Gastrocnemius medialis (tissue), 4 donors: ENCODE measurements at places on chromosomes 4 and X. TPM values are rescaled to one million over a fixed set of nuclear protein-coding genes. Genes with fewer than 3 reads are reported as not detected.

DNA sequence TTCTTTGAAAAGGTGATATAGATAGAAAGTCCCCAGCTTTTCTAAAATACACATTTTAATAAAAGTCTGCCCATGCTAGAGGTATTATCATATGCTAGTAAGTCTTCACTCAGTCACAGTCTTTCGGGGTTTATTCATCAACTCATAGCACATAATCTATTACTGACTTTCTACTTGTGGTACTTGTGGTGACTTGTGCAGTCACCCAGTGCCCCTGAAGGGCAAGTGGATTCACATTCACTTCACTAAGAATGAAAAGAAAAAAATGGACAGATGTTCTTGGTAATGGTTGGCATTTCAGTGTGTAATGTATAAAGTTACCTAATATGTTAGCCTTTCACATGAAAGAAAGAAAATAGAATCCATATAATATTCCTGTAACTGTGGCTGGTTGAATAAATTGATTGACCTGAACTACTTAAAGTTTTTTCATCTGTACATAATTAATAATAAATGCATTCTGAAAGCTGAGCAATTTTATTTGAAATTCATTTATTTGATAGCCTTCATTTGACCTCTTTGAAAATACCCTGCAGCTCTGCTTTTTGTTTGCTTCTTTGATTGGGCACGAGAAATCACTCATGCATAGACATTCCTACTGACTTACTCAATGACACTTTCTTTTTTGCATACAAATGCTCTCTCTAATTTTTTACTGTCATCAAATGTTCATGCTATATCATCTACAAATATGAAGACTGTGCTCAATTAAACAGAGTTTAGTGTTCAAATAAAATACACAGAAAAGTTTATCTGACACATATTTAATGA is 39.5 kb upstream of the ZNF330 start:
- no peak overlapping the region for H3K27ac ChIP-seq
- H3K36me3 ChIP-seq, result no peaks in the 10 kb centered on the region
- no peaks in the 10 kb centered on the region for H3K4me1 ChIP-seq

- no peaks in the 10 kb centered on the region for H3K27me3 ChIP-seq
- DNase-seq, result no peak
- no peak overlapping the region for H3K27ac ChIP-seq
Measured at GRCh38 chr4:57303012-57303751, 193.0 kb upstream of the IGFBP7 start.

DNA sequence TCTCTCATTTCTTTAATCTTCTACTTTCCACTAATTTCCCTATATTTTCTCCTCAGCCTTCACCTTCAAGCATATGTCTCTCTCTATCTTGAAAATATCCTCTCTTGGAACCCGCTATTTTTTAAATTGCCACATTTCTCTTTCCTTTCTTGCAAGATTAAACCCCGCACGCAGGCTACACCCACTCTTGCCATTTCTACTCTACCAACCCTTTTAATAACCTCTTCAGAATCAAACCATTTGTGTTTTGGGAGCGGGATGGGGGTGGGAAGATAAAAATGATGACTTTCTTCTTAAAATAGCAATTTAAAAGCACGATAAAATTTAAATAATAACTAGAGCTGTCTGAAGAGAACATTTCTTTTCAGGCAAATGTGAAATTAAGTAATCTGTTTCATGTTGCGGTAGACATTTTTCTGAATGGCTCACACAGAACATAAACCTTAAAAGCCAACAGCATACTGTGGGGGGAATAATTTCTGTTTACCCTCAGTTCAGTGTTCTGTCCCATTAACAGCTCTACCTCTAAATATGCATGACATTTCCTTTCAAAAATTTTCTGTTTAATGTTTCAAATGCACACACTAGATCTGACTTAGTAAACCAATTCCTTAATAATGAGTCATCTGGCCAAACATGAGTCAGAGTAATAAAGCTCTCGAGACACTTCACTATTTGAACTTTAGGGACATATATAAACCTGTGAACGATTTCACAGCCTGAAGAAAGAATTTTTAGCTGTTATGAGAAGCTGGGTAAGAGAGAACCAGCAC is 20.5 kb downstream of the ARSJ start:
- no peak for DNase-seq
- H3K27ac ChIP-seq, result no peak overlapping the region
- H3K4me3 ChIP-seq, result no peak overlapping the region
- H3K36me3 ChIP-seq, result no peaks in the 10 kb centered on the region

DNA sequence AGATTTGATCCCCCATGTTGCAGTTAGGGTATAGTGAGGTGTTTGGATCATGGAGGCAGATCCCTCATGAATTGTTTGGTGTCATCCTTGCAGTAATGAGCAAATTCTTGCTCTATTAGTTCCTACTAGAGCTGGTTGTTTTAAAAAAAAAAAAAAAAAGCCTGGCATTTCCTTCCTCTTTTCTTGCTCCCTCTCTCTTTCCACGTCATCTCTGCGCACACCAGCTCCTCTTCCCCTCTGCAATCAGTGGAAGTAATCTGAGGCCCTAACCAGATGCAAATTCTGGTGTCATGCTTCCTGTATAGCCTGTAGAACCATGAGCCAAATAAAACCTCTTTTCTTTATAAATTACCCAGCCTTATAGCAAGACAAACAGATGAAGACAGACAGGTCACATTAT is 24.5 kb downstream of the WDR17 start:
- H3K27me3 ChIP-seq, result no peaks in the 10 kb centered on the region
- DNase-seq, result peak; percentile 12
- H3K4me1 ChIP-seq, result no peaks in the 10 kb centered on the region
- no peak overlapping the region for H3K27ac ChIP-seq
- H3K36me3 ChIP-seq, result no peaks in the 10 kb centered on the region
- H3K4me3 ChIP-seq, result no peak overlapping the region

- no peaks in the 10 kb centered on the region for H3K27me3 ChIP-seq
- H3K4me1 ChIP-seq, result no peaks in the 10 kb centered on the region
- no peaks in the 10 kb centered on the region for H3K36me3 ChIP-seq
- H3K27ac ChIP-seq, result no peak overlapping the region
Measured at GRCh38 chr4:146327859-146328650, 113.7 kb downstream of the REELD1 start.

- no peak for DNase-seq
- H3K4me1 ChIP-seq, result peaks cover 15% of the 10 kb centered on the region
- no peak overlapping the region for H3K27ac ChIP-seq
- no peaks in the 10 kb centered on the region for H3K36me3 ChIP-seq
Measured at GRCh38 chr4:184328022-184328736, 110.5 kb upstream of the ENPP6 start.

DNA sequence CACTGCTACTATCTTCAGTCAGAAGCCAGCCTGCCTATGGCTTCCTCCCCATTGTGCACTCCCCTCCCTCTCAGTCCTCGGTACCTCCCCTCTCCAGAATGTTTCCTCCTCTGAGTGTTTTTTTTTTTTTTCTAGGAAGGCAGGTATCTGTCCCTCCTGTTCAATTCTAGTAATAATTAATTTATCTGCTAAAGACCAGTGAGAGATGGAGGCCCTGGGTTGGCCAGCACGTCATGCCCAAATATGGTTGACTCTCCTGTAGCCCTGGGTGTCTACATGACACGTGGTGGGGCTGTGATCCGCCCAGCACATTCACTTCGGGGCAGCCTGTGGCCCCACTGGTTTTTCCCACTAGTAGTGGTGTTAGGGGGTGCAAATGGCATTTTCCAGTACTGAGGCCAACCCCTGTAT is 1.8 kb downstream of the FLNA start:
- peaks cover 9% of the 10 kb centered on the region for H3K4me1 ChIP-seq
- no peaks in the 10 kb centered on the region for H3K36me3 ChIP-seq
- H3K4me3 ChIP-seq, result peak overlapping the region; percentile 66

GRCh38 chrX:13125188-13125587 is 80.8 kb upstream of the FAM9C start:
- H3K4me1 ChIP-seq, result no peaks in the 10 kb centered on the region
- no peaks in the 10 kb centered on the region for H3K36me3 ChIP-seq
- no peak overlapping the region for H3K27ac ChIP-seq
- no peaks in the 10 kb centered on the region for H3K27me3 ChIP-seq
- H3K4me3 ChIP-seq, result no peak overlapping the region

GRCh38 chr4:21529214-21529613 is 419.4 kb downstream of the KCNIP4 start:
- DNase-seq, result no peak
- no peak overlapping the region for H3K27ac ChIP-seq
- H3K4me3 ChIP-seq, result no peak overlapping the region

GRCh38 chr4:80182237-80182866 is 15.0 kb upstream of the PRDM8 start:
- DNase-seq, result no peak
- no peak overlapping the region for H3K27ac ChIP-seq
- peaks cover 17% of the 10 kb centered on the region for H3K4me1 ChIP-seq
- peaks cover 44% of the 10 kb centered on the region for H3K27me3 ChIP-seq

DNA sequence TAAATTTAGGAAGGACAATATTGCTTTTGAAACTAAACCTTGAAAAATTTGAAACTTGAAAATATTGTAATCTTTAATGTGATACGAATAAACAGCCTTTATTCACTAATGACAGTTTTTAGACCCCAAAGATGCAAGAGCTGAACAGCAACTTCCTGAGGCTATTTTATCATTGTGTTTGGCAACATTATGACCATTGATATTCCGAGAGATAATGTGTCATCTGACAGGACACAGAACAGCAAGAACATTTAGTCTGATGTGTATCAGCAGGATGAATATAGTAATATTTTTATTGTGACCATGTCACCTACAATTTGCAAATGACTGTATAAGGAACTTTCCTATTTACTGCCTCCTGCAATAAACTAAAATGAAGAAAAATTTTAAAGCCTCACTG is 316.0 kb downstream of the ADAM29 start:
- no peaks in the 10 kb centered on the region for H3K36me3 ChIP-seq
- no peaks in the 10 kb centered on the region for H3K4me1 ChIP-seq
- no peaks in the 10 kb centered on the region for H3K27me3 ChIP-seq
- no peak for DNase-seq

- H3K27ac ChIP-seq, result no peak overlapping the region
- no peaks in the 10 kb centered on the region for H3K27me3 ChIP-seq
- no peak for DNase-seq
- H3K4me1 ChIP-seq, result no peaks in the 10 kb centered on the region
- no peaks in the 10 kb centered on the region for H3K36me3 ChIP-seq
- no peak overlapping the region for H3K4me3 ChIP-seq
Measured at GRCh38 chrX:149248073-149248625, 257.0 kb downstream of the IDS start.

DNA sequence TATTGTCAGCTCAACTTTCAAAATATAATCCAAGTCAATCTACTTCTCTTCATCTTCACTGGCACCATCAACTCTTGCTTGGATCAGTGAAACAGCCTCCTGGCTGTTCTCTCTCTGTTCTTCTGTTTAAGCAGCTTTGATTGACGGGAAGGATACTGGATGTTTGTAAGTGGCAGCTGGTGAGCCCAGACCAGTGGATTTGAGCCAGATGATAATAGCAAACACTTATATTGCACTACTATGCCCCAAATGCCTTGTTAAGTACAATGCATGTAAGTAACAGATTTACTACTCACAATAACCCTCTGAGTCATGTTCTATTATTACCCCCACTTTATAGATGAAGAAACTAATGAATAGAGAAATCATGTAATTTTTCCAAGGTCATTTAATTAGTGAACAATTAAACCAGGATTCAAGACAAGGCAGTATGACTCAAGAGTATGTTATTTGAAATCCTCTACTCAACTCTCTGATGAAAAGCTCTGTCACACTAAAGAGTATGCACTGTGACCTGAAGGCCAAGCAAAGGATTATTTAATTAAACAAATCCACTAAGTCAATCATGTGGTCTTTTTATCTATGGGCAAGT is 44.8 kb downstream of the SPANXN3 start:
- DNase-seq, result no peak
- no peaks in the 10 kb centered on the region for H3K4me1 ChIP-seq
- no peaks in the 10 kb centered on the region for H3K27me3 ChIP-seq
- H3K4me3 ChIP-seq, result no peak overlapping the region

DNA sequence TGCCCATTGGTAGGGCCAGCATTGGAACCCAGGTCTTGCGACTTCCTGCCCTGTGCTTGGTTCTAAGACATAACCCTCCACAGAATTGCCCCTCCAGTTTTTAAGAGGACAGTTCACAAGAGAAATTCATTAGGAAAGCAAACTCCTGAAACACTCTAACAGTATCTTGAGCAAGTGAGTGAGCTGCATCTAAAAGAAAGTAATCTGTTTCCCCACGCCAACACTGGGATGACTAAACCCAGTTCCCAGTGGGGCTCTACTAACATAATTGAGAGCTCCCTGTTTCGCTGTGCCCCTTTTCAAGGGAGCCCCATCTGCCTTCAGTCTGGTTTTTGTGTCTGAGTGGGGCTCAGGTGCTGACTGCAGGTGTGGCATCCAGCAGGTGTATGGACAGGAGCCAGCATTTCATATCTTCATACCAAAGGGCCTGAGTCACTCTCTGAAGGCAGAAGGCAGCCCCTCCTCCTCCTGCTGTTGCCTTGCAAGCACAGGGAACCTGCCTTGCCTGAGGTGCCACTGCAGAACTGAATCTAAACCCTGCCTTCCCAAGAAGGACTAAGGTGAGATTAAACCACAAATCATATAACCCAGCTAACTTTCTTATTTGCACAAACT is 8.0 kb downstream of the AMOT start:
- no peak overlapping the region for H3K4me3 ChIP-seq
- DNase-seq, result peak; percentile 40
- H3K27ac ChIP-seq, result peak overlapping the region; percentile 87
- H3K36me3 ChIP-seq, result no peaks in the 10 kb centered on the region

- H3K4me3 ChIP-seq, result no peak overlapping the region
- H3K27me3 ChIP-seq, result no peaks in the 10 kb centered on the region
- DNase-seq, result no peak
- no peaks in the 10 kb centered on the region for H3K4me1 ChIP-seq
- no peak overlapping the region for H3K27ac ChIP-seq
Measured at GRCh38 chrX:86121916-86122315, 26.3 kb upstream of the DACH2 start.

GRCh38 chr4:77240469-77241066 is 83.6 kb downstream of the CCNG2 start:
- DNase-seq, result no peak
- H3K27ac ChIP-seq, result no peak overlapping the region
- no peaks in the 10 kb centered on the region for H3K27me3 ChIP-seq
- H3K36me3 ChIP-seq, result no peaks in the 10 kb centered on the region

DNA sequence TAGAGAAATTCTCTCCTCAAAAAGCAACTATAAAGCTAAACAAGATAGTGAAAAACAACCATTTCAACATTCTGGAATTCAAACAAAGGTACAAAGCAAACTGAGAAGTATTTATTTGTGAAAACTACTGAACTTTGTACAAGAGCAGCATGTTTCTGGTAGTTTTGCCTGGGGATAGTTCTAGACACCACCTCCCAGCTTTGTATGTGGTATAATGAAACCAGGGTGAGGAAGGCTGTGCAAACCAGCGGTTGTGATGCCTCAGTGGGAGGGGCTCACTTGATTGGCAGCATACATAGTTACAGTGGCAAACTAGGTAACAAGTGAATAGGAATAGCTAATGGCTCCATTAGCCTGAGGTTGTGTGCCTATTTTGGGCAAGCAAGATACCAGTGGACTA is 18.6 kb upstream of the FRMD7 start:
- H3K27ac ChIP-seq, result no peak overlapping the region
- no peak overlapping the region for H3K4me3 ChIP-seq
- H3K27me3 ChIP-seq, result no peaks in the 10 kb centered on the region
- DNase-seq, result no peak
- no peaks in the 10 kb centered on the region for H3K4me1 ChIP-seq
- no peaks in the 10 kb centered on the region for H3K36me3 ChIP-seq

The PDE6B gene
- not detected for total RNA-seq

The ADH1C gene
- total RNA-seq, result 30.6 TPM

The TRO gene
- 0.71 TPM for total RNA-seq

The DUSP21 gene
- total RNA-seq, result not detected

The APLN gene
- not detected for total RNA-seq

The GSTCD gene
- total RNA-seq, result 5.9 TPM

The SLITRK2 gene
- total RNA-seq, result not detected

The MND1 gene
- total RNA-seq, result not detected
